Activated CD4-positive, alpha-beta T cell treated with anti-CD3 and anti-CD28 coated beads for 36 hours (primary cell): ENCODE measurements at places on chromosomes 12 and 14. TPM values are rescaled to one million over a fixed set of nuclear protein-coding genes. Genes with fewer than 3 reads are reported as not detected.

Gene ANO4
- total RNA-seq = not detected

Gene KRT74
- not detected for total RNA-seq

Gene REM2
- total RNA-seq = 0.33 TPM

Gene TAS2R50
- 0.53 TPM for total RNA-seq

Gene CKB
- total RNA-seq = 4.0 TPM

Gene LMNTD1
- total RNA-seq = not detected

Gene PLXNC1
- 5.3 TPM for total RNA-seq

Gene BMP4
- total RNA-seq = not detected

Gene PRPH
- not detected for total RNA-seq

Gene GYS2
- not detected for total RNA-seq

Gene FRS2
- 10.4 TPM for total RNA-seq

Gene FOXN4
- total RNA-seq = not detected

Gene KRT72
- total RNA-seq = 3.2 TPM

Gene MYO1H
- not detected for total RNA-seq

Gene SIRT4
- total RNA-seq = 4.0 TPM

DNA sequence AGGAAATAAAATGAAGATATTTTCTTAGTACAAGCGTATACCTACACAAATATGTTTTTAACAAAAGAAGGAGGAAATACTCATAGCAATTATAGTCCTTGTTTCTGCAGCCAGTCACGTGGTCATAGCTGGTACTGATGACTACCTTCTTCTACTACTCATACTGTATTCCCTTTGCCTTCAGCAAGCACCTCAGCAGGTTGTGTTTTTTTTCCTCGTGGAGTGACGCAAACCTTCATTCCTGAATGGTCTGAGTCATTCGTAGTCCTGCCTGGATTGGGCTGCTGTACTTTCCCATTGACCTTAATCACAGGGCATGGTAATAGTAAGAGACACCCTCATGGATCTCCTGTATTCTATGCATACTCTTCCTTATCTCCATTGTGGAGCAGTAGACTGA, 25.7 kb upstream of the SLC16A7 start:
- DNase-seq = no peak

- DNase-seq = no peak
Measured at GRCh38 chr12:74945771-74946198, 263.9 kb downstream of the KCNC2 start.

GRCh38 chr14:78070344-78070743, 99.8 kb upstream of the NRXN3 start:
- no peak for DNase-seq

- DNase-seq = peak; percentile 73
Measured at GRCh38 chr14:92914087-92914656, 8.8 kb upstream of the CHGA start.

GRCh38 chr12:124906606-124907261, 7.7 kb downstream of the UBC start:
- peak; percentile 93 for DNase-seq

- DNase-seq = no peak
Measured at GRCh38 chr12:64968989-64969819, 144.8 kb downstream of the TBC1D30 start.

- DNase-seq = no peak
Measured at GRCh38 chr12:12877781-12878455, 13.4 kb upstream of the GPRC5A start.

GRCh38 chr14:72416892-72417291, 477.0 kb downstream of the DPF3 start:
- DNase-seq = peak; percentile 15

DNA sequence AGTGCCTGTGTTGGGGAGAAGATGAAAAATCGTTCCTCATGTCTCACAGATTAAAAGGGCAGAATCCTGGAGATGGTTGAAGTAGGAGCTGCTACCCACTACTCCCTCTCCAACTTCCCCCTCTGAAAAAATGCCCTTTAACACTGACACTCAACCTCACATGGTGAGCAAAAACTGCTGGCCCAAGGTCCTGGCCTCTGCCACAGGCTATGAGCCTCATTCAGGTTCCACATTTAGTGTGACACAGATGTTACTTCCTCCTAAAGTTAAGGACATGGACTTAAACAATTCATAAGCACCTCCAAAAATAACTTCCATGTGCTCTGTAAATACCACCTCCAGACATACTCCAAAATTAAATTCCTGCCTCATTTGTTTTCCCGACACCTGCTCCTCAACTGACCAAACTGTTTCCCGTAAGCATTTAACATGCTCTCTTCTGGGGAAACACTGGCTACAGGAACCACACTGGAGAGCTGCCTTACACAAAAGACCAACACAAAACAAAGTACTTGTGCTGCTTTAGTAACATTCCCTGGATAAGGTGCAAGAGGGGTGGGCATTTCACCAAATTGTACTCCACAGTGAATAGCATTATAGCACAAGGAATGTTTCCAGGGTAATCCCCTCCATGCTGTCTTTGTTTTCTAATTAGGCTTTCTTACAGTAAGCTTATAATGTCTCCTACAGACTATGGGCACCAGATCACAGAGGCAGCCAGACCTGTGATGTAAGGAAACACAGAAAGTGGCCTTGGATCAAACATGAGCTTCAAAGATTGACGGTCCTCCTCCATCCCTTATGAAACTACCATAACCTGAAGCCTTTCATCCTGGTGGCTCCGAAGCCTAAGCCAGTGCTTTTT, 57.0 kb downstream of the PHLDA1 start:
- DNase-seq = no peak

- no peak for DNase-seq
Measured at GRCh38 chr14:39154594-39155189, 15.4 kb downstream of the TRAPPC6B start.

GRCh38 chr12:45611061-45611460, 118.4 kb upstream of the ARID2 start:
- DNase-seq = no peak

DNA sequence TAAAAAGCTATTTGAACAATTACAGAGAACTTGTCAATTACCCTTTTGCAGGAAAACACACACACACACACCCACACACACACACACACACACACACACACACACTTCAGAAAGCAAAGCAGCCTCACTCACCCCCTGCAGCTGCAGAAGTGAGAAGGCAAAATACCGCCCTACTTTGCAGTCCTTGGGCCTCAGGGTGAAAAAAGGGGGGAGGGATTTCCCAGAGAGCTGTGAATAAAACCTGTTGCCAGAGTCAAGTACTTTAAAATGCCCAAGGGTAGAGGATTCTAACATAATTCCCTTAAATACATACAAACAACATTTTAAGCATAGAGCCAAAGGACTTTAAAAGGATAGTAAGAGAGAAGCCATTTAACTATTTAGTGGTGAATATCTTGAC, 285.9 kb downstream of the MDGA2 start:
- DNase-seq = no peak

DNA sequence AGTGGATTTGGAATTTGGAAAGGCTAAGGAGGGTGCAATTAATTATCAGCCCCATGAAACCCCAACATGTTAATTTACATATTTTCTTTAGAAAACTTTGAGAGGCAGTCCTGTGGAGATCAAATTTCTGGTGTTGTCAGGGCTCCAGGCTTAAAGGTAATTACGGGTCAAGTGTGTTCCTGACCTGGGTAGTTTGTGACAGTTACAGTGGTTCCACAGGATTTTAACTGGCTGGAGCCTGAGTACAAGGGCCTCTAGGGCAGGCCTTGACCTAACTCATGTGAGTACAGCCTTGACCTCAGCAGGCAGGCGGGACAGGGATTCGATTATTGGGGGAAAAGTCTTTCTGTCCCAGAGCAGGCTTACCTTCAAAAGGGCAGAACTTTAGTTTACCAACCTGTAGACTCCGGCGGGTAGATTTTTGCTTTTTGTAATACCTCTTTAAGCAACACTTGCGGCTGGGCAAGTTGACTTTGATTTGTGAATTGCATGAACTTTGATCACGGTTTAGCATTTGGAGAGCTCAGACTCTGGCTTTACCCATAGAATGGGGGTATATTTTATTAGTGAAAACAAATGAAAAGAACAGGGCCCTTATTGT, 8.4 kb upstream of the PPTC7 start:
- DNase-seq = no peak

DNA sequence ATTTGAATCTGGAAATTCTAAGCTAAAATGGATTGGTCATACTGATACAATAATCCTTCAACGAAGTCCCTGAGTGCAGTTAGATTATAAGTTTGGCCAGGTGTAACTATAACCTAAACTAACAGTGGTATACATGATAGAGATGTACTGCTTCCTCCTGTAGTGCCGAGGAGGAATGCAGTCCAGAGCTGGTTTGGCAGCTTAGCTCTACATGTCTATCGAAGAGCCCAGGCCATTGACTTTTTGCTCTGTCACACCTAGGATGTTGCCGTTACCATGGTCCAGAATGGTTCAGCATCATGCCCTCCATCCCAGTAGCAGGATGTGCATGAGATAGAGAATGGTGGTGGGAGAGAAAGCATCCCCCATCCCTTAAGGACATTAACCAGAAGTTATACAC, 318.1 kb downstream of the ZFP36L1 start:
- DNase-seq = no peak

DNA sequence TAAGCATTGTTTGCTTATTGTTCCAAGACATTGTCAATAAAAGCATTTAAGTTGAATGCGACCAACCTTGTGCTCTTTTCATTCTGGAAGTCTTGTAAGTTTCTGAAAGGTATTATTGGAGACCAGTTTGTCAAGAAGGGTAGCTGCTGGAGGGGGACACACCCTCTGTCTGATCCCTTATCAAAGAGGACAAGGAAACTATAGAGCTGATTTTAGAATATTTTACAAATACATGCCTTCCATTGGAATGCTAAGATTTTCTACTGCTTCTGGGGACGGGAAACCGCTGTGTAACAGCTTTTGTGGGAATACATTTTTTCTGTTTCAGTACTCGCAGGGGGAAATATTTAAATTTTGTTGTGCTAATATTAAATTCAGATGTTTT, 3.5 kb downstream of the FOS start:
- DNase-seq = no peak

DNA sequence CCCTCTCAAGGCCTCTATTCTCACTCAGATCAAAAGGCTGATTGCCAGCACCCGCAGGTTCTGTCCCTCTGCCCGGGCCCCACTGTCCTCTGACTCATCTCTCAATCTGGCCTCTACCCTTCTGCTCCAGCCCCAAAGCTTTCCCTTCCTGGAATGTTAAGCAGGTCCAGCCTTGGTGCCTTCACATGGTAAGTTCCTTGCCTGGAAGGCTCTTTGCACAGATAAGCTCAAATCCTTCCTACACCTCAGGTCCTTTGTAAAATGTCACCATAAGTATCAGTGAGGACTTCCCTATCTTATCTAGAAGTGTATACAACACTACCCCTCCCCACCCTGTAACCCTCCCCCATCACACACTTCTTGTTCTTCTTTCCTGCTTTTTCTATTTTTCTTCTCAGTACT, 22.2 kb downstream of the LPCAT3 start:
- no peak for DNase-seq

GRCh38 chr14:77045238-77046162, 17.0 kb upstream of the IRF2BPL start:
- DNase-seq = no peak

GRCh38 chr14:83006121-83006670, 1472.5 kb upstream of the SEL1L start:
- no peak for DNase-seq

DNA sequence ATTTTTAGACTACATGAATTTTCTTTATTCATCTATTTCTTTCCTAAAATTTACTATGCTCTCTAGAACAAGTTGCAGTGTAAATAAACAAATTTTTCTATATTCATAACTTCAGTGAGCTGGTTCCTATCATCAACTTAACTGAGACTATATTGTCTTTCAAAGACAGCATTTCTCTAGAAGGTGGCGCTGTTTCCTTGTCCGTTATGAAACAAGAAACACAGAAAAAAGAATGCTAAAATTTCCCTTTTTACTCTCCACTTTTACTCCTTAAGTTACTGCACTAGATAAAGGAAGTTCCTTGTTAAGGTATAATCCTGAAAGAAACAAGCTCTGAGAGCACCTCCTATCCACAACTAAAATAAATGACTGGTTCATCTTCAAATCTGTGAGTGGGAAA, 8.2 kb upstream of the CLEC2A start:
- no peak for DNase-seq

GRCh38 chr14:98782062-98782461, 489.9 kb downstream of the BCL11B start:
- DNase-seq = no peak

DNA sequence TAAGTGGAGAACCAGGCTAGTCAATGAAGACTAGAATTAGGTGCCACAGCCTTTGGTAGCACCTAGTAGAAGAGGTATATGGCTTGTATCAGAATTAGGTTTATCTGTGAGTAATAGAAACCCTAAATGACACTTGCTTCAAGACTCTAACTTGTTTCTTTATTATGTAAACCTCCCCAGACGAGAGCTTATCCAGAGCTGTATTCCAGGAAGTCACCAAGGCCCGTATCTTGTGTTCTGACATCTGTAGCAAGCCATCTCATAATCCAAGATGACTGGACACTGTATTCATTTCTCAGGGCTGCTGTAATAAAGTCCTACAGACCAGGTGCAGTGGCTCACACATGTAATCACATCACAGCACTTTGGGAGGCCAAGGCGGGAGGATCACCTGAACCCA, 56.7 kb upstream of the PPP1R12A start:
- no peak for DNase-seq

DNA sequence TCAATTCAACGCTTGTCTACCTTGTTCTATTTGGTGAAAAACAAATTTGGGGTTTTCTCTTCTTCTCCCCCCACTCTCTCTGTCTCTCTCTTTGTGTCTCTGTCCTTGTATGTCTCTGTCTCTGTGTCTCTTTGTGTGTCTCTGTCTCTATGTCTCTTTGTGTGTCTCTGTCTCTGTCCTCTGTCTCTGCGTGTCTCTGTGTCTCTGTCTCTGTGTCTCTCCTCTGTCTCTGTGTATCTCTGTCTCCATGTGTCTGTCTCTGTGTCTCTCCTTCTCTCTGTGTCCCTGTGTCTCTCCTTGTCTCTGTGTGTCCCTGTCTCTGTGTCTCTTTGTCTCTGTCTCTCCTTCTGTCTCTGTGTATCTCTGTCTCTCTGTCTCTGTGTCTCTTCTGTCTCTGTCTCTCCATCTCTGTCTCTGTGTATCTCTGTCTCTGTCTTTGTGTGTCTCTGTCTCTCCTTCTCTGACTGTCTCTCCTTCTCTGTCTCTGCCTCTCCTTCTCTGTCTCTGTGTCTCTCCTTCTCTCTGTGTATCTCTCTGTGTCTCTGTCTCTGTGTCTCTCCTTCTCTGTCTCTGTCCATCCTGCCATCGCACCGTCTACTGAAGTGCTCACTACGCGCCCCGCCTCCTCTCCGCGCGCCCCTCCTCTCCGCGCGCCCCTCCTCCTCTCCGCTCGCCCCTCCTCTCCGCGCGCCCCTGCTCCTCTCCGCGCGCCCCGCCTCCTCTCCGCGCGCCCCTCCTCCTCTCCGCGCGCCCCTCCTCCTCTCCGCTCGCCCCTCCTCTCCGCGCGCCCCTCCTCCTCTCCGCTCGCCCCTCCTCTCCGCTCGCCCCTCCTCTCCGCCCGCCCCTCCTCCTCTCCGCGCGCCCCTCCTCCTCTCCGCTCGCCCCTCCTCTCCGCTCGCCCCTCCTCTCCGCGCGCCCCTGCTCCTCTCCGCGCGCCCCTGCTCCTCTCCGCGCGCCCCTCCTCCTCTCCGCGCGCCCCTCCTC, 12.8 kb downstream of the LRCOL1 start:
- DNase-seq = peak; percentile 55
